Kidney glomerular epithelial cell (primary cell): ENCODE measurements at places on chromosomes 16 and 17.

DNA sequence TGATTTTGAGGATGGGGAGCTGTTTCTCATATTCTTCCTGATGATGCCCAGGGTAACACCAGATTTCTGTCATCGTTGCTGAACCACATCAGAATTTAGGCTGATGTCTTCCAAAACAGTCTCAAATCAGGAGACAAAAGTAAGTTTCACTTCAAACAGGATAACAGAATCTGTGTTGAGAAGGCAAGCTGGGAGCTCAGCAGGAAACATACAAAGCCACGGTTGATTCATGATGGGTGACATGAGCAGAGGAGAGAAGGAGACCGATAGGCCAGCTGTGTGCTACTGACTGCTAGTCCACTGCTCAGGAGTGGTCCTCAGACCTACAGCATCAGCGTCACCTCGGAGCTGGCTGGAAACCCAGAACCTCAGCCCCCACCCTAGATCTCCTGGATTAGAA lies 62.9 kb upstream of the RCVRN start:
- no peak for DNase-seq

DNA sequence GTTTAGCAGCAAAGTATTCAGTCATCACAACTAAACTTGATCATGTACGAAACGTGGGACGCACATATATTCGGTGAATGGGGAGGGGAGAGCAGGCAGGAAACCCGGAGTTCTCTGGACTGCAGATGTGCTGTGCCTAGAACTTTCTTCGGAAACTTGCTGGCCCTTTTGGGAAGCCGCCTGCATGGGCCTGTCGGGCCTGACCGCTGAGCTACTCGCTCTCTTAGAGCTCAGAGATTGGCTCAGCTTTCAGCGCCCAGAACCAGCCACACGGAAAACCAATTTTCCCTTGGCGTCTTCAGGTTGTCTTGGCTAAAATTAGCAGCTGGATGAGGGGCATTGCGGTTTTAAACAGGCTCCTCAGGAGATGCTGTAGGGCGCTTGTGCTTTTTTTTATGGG lies 38.1 kb downstream of the ZDHHC7 start:
- no peak for DNase-seq

DNA sequence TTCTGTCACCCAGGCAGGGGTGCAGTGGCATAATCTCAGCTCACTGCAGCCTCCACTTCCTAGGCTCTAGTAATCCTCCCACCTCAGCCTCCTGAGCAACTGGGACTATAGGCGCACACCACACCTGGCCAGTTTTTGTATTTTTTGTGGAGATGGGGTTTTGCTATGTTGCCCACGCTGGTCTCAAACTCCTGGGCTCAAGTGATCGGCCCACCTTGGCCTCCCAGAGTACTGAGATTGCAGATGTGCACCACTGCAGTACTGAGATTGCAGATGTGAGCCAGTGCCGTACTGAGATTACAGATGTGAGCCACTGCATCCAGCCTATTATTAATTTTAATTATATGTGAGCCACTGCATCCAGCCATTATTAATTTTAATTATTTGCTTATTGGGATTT lies 13.8 kb downstream of the CRK start:
- no peak for DNase-seq

DNA sequence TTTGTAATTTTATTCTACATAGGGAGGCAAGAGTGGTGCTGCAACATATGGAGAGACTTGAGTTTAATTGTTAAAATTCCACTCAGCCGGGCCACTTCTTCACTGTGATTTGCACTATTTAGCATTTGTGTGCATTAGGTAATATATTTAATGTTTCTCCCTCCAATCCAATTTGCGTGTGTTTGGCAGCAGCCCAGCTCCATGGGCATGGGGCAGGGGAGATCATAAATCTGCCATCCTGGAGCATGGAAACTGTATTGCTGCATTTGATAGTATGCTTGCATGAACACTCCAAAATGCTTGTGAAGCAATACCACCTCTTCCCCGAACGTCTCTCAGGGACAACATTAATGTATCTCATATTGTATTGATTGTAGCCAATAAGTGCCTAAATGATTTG lies 339.1 kb upstream of the RBFOX1 start:
- no peak for DNase-seq

DNA sequence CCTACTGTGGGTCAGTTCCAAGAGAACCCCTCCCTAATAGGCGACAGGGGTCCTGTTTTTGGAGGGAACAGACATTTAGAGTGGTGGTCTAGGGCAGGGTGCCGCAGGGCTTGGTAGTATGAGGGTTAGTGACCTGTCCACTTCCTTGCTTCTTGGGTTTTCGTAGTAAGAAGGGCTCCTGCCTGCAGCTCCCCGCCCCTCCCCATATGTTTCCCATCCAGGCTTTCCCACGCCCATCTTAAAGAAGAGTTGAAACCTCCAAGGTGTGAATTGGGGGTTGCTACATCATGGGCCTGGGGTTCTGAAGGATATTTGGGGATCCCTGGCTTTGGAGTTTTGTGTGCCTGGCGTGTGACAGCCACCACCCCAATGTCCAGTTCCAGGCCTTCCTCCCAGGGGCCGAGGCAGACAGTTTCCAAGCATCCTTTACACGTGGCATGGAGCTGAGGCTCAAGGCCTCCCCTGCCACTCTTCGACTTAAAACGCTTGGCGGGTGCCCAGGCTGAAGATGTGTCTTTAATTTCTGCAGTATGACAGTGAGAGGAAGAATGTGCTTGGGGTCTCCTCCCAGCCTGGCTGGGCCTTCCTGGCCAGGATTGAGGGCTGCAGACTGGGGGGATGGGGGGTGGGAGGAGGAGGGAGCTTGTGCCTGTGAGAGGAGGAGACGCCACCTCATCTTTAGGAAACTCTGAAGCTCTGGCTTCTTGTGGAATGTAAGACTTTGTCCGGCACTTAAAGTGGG lies 2.3 kb upstream of the COL1A1 start:
- DNase-seq, result no peak

GRCh38 chr17:34622862-34623623 lies 43.7 kb downstream of the TMEM132E start:
- no peak for DNase-seq

GRCh38 chr17:12227547-12227946 lies 206.9 kb downstream of the MAP2K4 start:
- DNase-seq, result no peak

DNA sequence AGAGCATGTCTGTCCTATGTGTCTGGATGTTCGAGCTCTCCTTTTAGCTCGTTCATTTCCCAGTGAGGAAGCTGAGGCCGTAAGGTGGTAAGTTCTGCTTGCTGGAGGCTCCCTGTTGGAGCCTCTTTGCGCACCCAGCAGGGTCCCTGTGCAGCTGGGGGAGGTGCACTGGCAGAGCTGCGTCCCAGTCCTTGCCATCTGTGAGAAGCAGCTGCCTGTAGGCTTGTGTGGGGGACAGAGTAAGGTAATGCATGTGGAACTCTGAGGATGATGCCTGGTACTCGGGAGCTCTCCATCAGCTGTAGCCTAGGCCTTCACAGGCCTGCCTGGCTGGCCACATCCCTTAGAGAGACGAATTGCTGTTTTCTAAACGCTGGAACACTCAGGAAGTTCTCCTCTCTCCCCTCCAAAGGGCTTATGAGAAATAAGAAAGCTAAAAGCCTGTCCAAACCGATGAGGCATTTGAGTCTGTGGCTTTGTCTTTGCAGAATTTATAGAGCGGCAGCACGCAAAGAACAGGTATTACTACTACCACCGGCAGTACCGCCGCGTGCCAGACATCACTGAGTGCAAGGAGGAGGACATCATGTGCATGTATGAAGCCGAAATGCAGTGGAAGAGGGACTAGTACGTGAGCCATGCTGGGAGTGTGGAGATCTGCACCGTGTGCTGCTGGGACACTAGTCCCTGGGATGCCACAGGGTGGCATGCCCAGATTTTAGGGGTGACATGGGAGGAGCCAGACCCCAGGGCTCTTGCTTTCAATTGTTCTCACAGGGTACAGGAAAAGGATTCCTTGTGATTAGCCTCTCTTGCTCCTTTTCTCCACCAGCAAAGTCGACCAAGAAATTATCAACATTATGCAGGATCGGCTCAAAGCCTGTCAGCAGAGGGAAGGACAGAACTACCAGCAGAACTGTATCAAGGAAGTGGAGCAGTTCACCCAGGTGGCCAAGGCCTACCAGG lies 1.6 kb downstream of the NDUFB10 start:
- DNase-seq, result peak; percentile 26

GRCh38 chr16:84999200-84999599 lies 12.1 kb downstream of the ZDHHC7 start:
- DNase-seq, result no peak

DNA sequence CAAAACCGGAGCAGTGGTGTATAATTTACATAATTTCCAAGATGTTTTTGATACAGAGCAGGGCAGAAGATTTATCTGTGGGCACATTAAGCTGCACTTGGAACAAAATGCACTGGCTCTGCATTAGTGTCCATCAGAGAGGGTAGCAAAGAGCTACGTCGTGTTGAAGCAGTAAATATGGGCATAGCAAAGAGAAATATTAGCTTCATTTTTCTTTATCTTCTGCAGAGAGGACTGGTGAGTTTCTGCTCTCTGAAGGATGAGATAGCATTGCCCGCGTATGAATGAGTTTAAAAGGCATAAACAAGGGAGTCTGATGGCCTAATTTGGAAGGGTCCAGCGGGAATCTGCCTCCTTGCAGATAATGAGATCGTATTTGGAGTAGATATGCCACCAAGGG lies 227.8 kb upstream of the CDH11 start:
- no peak for DNase-seq

DNA sequence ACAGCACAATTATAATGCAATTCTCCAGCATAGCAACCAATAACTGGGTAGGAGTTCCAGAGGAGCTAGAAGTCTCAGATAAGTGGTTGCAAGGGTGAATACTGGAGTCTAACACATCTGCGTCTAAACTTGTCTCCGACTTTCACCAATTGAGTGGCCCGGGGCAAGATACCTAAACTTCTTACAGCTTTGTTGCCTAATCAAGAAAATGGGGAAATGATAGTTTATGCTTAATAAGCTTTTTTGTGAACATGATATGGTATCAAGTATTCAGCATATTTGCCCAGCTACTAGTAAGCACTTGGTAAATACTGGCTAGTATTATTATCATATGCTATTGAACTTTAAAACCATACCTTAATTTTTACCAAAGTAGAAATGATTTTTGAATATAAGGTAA lies 183.5 kb downstream of the KCNJ2 start:
- DNase-seq, result no peak

- DNase-seq, result no peak
These were observed 17.7 kb downstream of the TOX3 start for GRCh38 chr16:52529226-52529625.

GRCh38 chr17:40122136-40122998 lies 596 bp downstream of the MSL1 start:
- DNase-seq, result no peak

DNA sequence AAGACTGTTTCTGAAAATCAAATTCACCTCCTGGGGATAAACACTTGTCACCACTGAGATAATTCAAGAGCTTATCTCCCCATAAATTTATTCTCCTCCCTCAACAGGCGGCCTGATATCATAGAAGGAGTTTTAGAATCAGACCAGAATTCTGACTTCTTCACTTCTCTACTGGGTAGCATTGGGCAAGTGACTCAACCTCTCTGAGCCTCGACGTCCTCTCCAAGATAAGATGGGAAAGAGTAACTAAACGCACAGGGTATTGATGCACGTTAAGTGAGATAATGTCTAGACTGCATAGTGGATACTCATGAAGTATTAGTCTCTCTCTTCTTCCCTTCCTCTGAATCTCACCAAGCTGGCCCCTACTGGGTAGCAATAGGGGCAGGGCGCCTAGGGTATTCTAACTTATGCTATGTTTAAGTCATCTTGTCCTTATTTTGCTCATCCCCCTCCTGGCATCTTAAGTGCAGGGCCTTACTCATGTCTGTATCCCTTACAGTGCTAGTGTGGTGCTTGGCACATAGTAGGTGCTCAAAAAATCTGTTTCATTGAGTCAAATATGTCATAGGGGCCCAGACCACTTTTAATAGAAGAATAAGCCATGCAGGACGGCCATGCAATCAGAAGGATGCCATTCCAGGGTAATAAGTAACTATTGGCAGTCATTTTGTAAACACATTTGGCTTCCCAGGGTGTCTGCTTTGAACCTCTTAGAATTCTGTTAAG lies 476.4 kb upstream of the CCL2 start:
- DNase-seq, result no peak

DNA sequence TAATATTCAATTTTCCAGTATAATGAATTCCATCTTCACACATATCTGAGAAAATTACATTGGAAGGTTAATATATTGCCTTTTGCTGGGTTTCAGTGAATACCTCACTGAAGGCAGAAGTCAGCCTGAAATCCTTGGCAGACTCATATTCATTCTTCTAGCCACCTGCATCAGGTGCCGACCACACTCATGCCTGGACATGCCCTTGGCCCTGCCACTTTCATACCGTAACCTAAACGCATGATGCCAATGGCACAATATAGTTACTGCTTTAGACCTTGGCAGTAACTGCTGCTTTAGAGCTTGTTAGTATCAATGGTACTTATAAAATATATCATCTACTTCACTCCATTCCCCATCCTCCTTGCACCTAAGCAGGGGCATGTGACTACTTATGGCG lies 817.6 kb upstream of the CDH8 start:
- no peak for DNase-seq

GRCh38 chr17:20273741-20274500 lies 193.4 kb downstream of the LGALS9B start:
- no peak for DNase-seq

DNA sequence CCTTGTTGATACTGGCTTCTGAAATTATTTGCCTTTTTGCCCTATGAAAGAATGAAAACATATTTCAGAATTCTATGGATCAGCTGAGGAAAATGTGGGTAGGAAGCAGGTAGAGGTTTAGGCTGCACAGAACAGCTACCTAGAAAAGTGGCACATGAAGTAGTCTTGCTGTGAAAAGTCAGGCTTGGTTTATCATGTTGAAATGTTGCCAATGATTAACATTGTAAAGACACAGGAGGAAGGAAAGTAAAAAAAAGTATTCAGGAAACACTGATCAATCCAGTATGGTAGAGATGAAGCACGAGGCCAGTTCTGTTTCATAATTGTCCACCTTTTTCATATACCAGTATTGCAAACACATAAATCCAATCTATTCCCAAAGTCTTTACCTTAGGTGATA lies 29.9 kb downstream of the ABCA6 start:
- no peak for DNase-seq

DNA sequence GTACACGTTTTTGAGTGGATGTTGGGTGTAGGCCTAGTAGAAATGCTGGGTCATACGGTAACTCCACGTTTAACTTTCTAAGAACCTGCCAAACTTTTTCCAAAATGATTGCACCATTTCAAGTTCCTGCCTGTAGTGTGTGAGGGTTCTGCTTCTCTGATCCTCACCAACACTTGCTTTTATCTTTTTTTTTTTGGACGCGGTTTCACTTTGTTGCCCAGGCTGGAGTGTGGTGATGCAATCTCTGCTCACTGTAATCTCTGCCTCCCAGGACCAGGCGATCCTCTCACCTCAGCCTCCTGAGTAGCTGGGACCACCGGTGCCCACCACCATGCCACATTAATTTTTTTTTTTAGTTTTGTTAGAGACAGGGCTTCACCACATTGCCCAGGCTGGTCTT lies 23.5 kb downstream of the ZNF750 start:
- DNase-seq, result no peak
